Activated effector memory CD4-positive, alpha-beta T cell treated with anti-CD3 and anti-CD28 coated beads, Interleukin-2, amount 50 U/mL, for 16 hours (primary cell): ENCODE measurements at places on chromosomes 12 and 14.

- no peak for DNase-seq
Observed at GRCh38 chr14:26067341-26067740, 530.5 kb downstream of the NOVA1 start.

- DNase-seq: no peak
Observed at GRCh38 chr14:74836251-74836960, 39.5 kb downstream of the PROX2 start.

- DNase-seq: no peak
Observed at GRCh38 chr12:55657212-55657611, 20.5 kb downstream of the OR10P1 start.

- DNase-seq: peak; percentile 68
Observed at GRCh38 chr12:89160716-89161123, 191.6 kb downstream of the DUSP6 start.

- DNase-seq: no peak
Observed at GRCh38 chr12:78420991-78421390, 443.6 kb upstream of the SYT1 start.

- DNase-seq: no peak
Observed at GRCh38 chr14:60178164-60178563, 13.0 kb upstream of the DHRS7 start.

GRCh38 chr14:77309131-77309530 is 11.6 kb downstream of the POMT2 start:
- no peak for DNase-seq

- no peak for DNase-seq
Observed at GRCh38 chr12:104750061-104750460, 208.0 kb downstream of the SLC41A2 start.

- no peak for DNase-seq
Observed at GRCh38 chr12:112182499-112182898, 57.1 kb downstream of the TRAFD1 start.

- no peak for DNase-seq
Observed at GRCh38 chr12:85820101-85820500, 16.1 kb downstream of the RASSF9 start.

- no peak for DNase-seq
Observed at GRCh38 chr12:93134893-93135285, 205.8 kb upstream of the EEA1 start.

- no peak for DNase-seq
Observed at GRCh38 chr12:2998789-2999264, 39.6 kb downstream of the TEAD4 start.

DNA sequence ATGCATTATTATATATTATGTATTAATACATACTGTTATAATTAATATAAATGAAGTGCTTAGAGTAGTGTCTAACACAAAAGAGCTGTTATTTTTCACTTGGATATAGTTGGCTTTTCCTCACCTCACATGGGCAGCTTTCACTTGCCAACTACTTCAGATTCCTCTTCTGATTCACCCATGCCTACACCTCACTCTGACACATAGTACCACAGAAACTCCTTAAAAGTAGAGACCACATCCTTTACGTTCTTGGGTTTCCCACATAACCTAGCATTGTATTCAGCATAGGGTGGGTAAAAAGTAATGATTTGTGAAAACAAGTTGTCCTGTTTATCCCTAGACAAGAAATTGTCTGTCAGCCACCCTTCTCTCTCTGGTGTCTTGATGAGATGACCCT is 61.0 kb downstream of the DIO2 start:
- DNase-seq: no peak

- DNase-seq: no peak
Observed at GRCh38 chr12:108066583-108067577, 62.2 kb upstream of the WSCD2 start.

DNA sequence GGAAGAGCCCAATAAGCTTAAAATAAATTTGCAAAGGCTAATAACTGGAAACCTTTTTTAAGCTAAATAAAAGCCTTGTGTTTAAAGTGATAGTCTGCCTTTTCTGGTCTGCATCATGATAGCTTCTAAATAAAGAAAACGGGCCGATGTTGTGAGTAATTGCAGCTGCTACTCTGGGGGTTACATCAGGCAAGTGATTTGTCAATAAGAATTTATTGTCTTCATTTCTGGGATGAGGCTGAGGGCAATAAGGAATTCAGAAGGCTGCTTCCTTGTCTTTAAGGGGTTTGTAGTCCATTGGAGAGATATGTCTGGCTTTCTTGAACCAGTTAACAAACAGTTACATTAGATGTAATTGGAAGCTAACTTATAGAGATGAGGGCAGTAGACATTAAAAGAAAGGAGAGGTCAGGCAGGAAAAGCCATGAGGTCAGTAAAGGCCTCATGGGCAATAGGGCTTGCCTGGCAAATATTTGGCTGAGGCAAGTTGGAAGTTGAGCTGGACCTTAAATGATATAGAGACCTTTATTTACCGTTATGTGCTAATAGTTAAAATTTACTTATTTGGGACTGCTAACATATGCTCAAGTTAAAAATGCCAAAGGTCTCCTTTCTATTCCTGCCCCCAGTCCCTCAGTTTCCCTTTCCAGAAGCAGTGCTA is 85.0 kb downstream of the CRADD start:
- no peak for DNase-seq

DNA sequence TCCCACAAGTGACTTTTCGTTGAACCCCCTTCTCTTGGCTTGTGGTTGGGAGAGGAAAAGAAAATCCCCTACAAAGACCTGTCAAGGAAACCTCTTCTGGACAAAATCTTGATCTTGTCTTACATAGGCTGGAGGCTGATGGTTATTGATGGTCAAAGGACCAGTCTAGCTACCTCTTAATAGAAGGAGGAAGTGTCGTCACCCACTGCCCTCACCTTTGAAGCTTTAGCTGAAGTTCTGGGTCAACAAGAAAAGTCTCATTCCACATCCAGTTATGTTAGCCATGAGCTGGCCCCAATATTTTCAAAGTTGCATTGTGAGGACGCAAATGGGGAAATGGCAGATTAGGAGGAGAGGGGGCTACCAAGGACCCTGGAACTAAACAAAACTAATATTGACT is 6.2 kb upstream of the KSR2 start:
- no peak for DNase-seq

- peak; percentile 80 for DNase-seq
Observed at GRCh38 chr14:57390806-57391516, 575 bp downstream of the NAA30 start.

DNA sequence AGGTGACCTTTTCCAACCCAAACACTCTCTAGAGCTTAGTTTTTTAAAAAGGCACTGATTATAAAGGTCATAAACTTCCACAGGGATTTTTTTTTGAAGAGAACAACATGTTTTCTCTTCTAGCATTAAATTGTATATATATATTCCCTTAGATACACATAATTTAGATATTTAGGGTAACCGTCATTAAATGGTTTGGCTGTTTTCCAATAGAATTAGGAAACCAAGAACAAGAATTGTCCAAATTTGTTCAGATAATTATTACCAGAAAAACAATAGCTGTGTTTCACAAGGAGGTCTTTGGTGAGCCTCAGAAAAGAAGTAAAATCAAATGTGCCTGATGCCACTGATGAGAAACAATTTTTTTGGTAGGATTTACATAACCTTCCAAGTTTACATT is 26.9 kb downstream of the LMO3 start:
- DNase-seq: no peak

GRCh38 chr12:75816897-75817296 is 214.7 kb downstream of the PHLDA1 start:
- no peak for DNase-seq

DNA sequence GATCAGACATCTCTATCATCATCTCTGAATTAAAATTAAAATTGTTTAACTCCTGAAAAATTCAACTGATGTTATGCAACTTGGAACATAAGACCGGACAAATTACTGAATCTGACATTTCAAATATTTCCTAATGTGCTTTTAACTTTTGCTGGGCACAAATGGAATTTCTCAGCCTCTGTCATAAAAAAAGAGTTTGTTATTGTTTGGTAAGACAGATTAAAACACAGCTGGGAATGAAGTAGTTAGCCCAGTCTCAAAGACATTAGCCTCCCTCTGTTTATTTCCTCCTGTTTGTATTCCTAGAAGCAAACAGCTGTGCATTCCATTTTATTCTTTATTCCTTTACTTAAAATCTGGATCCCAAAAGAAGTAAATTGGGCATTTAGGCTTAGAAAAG is 29.4 kb downstream of the PLEKHA5 start:
- DNase-seq: no peak

DNA sequence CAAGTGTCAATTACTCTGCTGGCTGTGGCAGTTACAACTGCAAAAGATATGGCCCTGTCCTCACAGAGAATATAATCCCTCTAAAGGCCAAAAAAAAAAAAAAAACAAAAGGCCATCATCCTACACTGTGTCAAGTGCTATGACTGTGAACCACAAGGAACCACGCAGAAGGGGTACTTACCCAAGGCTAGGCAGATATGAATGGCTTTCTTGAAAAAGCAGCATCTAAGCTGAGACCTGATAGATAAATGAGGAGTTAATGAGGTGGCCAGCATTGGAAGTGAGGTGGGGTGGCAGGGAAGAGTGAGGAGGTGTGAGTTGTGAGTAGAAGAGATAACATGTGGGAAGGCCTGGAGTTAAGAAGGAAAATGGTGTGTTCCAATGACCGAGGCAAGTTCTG is 16.4 kb upstream of the IL22 start:
- DNase-seq: no peak

DNA sequence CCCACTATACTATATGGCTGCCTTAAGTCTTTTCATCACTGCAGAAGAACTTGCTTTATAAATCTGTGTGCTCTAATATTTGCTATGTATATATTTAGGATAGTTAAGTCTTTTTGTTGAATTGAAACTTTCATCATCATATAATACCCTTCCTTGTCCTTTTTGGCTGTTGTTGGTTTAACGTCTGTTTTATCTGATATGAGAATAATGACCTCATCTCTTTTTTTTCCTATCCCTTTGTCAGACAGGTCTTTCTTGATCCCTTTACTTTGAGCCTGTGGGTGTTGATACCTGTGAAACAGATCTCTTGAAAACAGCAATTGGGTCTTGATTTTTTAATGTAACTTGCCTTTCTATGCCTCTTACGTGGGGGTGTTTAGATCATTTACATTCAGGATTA is 316.3 kb downstream of the TMTC2 start:
- no peak for DNase-seq

GRCh38 chr14:101362529-101363260 is 198.6 kb upstream of the DIO3 start:
- DNase-seq: no peak

DNA sequence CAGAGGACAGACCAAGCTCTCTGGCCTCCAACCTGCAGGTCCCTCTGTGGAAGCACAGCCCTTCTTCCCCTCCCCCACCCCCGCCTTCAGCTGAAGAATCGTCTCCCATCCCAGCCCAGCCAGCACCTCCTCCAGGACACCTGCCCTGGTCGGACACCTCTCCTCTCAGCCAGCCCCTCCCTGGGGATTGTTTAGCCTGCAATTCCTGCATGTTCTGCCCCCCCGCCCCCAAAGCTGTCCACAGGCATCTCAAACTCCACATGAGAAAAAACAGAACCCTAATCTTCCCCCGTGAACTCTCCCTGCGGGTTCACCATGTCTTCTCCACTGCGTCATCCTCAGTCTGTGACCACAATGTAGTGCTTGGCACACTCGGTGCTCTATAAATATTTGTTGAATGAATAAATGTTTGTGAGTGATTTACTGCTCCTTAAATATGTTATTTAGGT is 24.1 kb downstream of the PRIMA1 start:
- DNase-seq: no peak

DNA sequence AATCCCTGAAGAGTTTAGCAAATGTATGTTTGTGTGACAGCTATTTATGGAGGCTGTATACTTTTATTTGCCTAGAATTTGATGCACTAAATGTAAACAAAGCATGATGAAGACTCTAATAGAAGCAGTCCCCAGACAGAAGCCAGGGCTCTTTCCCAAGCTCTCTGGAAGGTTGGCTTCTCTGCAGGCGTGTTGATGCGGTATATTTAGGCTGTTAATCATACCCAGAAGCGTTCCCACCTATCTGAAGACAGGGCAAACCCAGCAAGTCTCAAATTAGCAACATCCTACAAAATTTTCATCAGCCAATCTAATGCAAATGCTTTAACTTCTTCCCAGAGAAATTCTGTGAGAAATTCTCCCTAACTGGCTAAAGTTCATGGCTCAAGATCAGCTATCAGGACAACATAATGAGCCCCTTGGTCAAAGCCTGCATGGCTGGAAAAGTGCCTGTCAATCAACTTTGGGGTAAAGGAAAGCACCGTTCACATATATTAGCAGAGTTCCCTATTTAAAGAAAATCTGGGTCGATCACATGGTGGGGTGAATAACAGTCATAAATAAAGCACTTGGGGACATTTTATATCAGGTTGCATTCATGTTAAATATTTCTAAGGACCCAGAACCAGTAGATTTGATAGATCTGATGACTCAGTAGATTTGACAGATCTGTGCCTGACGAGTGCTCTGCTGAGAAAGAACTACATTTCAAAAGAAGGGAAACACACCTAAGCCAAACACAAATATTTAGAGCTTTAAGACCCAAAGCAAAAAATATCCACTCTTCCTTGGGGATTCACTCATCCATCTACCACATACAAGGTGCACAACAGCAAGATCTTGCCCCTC is 46.6 kb downstream of the KSR2 start:
- DNase-seq: no peak

GRCh38 chr12:59808317-59808910 is 212.6 kb downstream of the SLC16A7 start:
- no peak for DNase-seq

- DNase-seq: no peak
Observed at GRCh38 chr12:95815632-95816212, 25.2 kb upstream of the NTN4 start.

DNA sequence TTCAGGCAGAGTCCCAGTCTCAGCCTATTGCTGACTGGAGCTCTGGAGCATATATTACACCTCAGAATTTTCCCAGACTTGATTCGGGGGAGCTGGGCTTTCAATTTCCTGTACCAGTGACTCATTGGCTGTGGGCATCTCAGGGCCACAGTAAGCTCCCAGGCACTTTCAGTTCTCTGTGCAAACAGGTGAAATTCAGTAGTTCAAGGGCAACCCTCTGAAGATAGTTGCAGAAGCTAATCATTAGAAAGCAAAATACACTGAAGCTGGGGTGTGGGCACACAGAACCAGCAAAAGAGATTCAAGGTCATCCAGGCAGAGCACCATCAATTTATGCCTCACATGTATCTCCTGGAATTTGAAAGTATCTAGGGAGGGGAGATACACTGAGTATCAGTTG is 8.1 kb upstream of the NIN start:
- DNase-seq: no peak

DNA sequence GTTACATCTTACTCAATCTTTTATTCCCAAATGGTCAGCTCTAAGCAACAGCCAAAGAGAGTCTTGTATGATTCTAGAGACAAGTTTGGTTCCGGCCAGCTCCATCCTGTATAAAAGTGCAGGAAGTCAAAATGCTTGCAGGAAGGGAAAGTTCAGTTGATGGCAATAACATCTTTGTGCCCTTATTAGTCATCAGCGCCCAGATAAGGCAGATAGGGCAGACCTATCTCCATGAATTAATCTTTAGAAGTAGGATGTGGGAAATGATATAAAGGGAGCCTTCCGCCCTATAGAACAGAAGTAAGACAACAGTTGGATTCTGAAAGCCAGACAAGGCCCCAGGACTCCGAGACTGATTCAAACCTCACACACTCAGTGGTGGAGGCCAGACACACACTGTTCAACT is 6.4 kb downstream of the GNS start:
- no peak for DNase-seq
